Activated CD4-positive, alpha-beta T cell treated with anti-CD3 and anti-CD28 coated beads, Interleukin-2, amount 10 ng/mL, durations not matched to agents 24 days and 14 days (primary cell): ENCODE measurements at places on chromosomes 11 and 22.

DNA sequence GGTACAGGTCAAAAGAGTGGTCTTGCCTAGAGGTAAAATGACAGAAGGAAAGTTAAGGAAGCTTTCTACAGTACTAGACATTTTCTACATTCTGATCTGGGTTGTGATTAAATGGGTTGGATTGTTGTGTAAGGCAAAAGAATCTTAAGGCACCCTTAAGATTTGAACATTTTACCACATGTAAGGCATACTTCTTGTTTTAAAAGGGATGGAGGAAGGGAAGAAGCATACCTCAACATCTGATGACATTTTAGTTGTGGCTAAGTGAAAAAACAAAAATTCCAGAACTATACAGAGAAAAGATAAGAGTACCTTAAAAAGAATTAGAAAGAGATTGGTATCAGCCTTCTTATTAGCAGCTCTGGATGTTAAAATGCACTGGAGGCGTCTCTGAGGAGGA, 356.0 kb upstream of the CADM1 start:
- DNase-seq: no peak

GRCh38 chr11:27807596-27807995, 107.3 kb upstream of the BDNF start:
- DNase-seq: no peak

GRCh38 chr11:44781655-44782054, 54.9 kb downstream of the TSPAN18 start:
- DNase-seq: no peak

- no peak for DNase-seq
Observed at GRCh38 chr11:18384157-18384641, 10.2 kb upstream of the LDHA start.

- no peak for DNase-seq
Observed at GRCh38 chr11:43685440-43685839, 4.9 kb downstream of the HSD17B12 start.

- DNase-seq: no peak
Observed at GRCh38 chr22:39535357-39535725, 2.8 kb upstream of the RPS19BP1 start.

DNA sequence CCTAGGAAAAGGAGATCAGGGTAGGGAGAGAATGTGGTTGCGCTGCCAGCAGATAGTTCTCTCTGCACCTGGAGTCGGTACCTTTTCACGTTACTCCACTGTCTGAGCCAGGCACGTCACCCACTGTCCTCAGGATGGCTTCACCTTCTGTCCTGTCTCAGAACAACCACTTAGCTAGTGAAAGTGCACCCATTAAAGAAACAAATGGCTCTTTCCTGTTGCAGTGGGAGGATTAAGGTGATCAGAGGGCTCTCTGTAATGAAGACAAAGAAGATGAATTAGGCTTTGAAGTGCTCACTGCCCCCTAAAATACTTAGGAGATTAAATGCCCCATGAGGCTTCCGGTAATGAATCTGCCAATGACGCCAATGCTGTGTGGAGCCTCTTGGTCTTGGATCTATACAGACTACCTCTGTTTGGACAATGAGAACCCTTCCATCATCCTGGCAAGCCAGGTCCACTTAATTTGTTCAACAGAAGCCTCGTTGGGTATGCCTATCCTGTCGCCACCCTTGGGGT, 113.7 kb downstream of the INSC start:
- DNase-seq: no peak

DNA sequence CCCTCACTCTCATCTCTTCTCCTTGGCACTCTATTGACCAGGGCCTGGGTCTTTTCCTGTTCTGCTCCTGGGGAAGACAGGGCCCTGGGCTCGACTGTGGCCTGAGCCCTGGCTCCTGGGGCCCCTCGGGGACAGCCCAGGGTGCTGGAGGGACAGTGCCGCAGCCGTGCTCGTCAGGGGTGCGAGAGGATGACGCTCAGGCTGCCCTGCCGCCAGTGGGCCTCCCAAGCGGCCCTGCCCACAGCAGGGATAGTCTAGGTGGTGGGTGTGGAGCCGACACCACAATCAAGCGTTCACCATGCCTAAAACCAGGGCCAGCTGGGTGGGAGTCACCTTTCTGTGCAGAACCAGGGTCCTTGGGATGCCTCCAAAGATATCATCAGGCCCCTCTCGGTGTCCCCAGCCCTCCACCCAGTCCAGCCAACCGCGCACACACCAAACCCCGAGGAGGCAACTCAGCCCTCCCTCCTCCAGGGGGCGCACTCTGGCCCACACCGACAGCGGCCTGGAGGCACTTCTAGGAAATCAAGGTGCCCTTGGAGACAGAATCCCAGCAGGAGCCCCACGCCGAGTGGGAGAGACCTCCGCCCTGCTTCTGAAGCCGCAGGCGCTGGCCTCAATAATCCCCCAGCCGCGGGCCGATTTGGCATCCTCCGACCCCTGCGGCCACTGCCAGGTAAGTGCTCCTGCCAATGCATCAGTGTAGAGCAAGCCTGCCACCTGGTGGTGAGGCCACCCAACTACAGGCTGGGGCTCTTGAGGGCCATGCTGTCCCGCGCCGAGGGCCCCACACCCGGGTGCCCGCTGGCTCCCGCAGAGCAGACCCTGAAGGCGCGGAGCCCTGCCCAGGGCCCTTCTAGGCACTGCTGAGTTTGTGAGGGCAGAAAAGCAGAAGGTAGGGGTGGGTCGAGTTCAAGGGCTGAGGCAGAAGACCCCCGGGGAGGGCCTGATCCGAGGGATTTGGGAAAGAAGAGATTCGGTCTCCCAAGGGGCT, 496.4 kb downstream of the BUD13 start:
- peak; percentile 92 for DNase-seq
